ENCODE measurements at places on chromosomes 1 and 21.

DNA sequence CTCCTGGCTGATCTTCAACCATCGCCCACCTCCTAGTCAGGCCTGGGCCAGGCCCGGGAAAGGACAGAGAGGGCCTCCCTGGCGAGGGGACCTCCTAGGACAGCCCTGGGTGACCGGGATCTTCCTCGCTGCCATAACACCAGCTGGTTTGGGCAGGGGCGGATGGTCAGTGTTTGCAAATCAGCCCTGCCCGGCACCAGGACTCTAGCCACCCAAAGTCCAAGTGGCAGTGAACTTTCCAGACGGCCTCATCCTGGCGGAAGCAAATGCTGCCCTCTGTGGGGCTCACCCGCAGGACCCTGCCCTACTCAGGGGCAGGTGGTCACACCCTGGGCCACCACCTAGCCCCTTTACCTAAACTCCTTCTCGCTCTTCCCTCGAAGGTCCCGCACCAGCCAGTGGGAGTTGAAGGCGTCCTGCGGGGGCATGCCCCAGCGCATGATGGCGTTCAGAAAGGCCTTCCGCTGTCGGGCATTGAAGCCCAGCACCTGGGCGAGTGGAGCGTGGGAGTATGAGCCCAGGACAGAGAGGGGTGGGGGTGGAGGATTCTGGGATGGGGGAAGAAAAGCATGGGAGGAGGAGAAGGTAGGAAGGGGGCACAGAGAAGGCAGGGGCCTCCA, 55.3 kb downstream of the CHD5 start:
- DNase-seq, result no peak
- H3K36me3 ChIP-seq, result no peaks in the 10 kb centered on the region

DNA sequence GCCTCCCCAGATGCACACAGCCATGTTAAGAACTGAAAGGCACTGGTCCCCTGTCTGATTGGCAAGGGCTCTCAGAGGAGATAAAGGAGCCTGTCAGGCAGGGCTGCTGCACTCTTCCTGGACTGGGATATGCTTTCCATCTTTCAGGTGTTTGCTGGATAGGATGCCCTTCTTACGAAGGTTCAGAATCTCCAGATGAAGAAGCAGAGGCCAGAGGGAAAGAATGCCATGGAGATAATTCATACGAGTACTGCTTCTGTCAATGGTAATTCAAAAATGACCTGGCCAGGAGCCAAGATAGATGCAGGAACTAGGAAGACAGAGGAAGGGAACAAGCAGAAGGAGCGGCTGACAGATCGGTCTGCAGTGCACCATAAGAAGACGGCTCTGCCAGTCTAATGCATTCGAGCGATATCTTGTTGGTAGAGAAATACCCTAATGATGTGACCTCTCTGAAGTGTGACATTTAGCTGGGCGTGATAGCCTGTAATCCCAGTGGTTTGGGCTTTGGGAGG, 16.6 kb upstream of the ATP2B4 start:
- no peaks in the 10 kb centered on the region for H3K36me3 ChIP-seq
- H3K27ac ChIP-seq, result no peak overlapping the region
- H3K4me3 ChIP-seq, result no peak overlapping the region
- peaks cover 27% of the 10 kb centered on the region for H3K4me1 ChIP-seq
- DNase-seq, result no peak

- H3K36me3 ChIP-seq, result no peaks in the 10 kb centered on the region
- H3K27me3 ChIP-seq, result no peaks in the 10 kb centered on the region
- H3K4me3 ChIP-seq, result no peak overlapping the region
- H3K4me1 ChIP-seq, result no peaks in the 10 kb centered on the region
Measured at GRCh38 chr1:30532621-30533020, 190.8 kb downstream of the MATN1 start.

GRCh38 chr1:21936366-21937031, 611 bp downstream of the HSPG2 start:
- H3K27ac ChIP-seq, result peak overlapping the region; percentile 67
- no peaks in the 10 kb centered on the region for H3K36me3 ChIP-seq
- DNase-seq, result no peak
- H3K4me3 ChIP-seq, result peak overlapping the region; percentile 73

DNA sequence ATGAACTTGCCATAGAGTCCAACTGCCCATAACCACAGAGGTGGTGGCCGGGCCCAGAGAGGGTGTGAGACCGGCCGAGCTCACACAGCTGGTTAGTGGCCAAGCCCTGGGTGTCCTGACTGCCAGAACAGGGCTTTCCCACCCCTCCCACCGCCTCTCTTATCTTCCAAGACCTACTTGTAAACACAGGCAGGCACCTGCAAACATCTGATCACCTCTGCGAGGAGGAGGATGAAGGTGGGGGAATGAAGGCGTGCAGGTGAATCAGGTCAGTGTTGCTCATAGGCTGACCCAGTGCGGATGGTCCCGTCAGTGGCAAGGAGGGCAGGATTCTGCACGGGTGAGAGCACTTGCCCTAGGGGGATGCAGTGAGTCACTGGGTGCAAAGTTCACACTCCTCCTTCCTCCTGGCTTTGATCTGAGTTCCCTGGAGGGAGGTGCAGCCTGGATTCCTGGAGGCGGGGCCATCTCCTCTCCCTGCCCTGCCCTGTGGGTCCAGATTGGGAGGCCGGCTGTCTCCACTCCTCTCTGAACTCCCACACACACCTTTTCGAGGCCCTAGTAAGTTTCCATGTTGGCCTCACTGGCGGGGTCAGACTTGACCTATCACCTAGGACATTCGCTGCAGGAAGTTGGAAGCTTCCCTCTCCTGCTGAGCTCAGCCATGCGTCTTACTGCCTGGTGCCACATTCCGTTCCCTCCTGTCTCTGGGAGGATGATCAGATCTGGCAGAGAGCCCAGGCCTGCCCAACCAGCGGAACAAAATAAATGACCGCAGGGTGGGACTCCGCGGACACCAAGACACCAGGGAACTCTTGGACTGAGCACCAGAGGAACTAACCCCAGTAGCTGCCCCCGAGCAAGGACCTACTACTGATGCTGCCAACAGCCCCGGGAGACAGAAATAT, 7.3 kb downstream of the UQCRHL start:
- H3K4me1 ChIP-seq, result peaks cover 70% of the 10 kb centered on the region
- H3K4me3 ChIP-seq, result peak overlapping the region; percentile 54
- H3K27ac ChIP-seq, result peak overlapping the region; percentile 100

Data from PC-9 (cell line).